ENCODE measurements at places on chromosomes 11 and 22.

DNA sequence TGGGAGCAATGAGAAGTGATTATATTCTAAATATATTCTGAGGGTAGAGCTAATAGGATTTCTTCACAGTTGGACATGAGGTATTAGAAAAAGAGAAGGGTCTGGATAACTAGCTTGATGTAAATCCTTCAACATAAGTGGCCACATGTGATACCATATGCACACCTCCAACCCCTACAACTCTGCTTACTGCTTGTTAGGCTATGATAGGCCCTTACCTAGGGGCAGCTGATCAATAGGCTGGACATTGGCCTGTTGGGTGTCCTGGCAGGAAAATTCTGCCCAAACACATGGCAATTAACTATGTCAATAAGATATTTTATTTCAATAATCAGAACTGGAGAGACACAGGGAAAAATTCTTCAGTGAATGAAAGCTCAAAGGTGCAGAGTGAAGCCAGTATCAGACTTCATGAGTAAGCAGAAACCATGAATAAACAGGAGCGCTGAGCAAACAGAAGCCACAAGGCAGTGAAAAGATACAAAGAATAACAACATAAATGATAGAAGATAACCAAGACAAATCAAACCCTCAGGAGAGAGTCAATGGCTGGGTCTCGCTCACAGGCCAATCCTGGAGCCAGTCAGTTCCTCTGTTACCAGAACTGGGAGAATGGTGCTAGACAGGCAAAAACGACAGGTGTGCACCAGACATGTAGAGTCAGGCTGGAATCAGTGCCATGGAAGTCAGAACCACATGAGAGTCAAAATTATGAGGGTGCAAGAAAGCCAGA, 46.3 kb upstream of the PSMA1 start:
- DNase-seq, result no peak

- no peak for DNase-seq
Measured at GRCh38 chr22:23384923-23385677, 195.0 kb downstream of the IGLL1 start.

- DNase-seq, result no peak
Measured at GRCh38 chr11:95065336-95065735, 1.4 kb upstream of the SRSF8 start.

DNA sequence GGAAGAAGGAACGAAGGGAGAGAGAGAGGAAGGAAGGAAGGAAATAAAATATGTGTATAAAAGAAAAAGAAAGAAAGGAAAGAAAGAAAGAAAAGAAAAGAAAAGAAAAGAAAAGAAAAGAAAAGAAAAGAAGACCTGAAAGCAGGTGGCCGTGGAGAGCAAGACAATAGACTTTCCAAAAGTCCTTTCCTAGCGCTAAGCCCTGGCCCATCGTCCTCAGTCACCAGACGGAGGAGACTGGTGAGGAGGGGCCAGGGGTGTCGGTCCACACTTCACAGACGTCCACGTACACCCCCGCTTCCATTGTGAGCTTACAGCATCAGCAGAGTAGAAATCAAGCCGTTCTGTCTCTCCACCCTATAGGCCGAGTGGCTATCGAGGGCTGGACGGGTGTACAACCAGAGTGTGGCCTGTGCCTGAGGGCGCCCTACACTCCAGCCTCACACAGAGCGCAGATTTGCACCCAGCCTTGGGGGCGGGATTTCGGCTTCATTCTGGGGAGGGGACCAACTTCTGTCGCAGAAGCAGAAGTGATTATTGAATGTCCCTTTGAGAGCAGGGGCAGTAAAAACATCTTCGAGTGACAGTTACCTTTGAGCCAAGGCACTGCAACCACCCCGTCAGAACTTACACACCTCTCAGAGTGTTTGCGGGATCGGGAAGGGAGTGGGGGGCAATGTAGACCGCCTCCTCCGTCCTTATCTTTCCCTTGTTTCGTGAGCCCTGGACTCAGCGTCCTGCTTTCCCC, 2.0 kb upstream of the BSX start:
- DNase-seq, result no peak

- DNase-seq, result peak; percentile 36
Measured at GRCh38 chr11:15101072-15101709, 13.5 kb upstream of the INSC start.

DNA sequence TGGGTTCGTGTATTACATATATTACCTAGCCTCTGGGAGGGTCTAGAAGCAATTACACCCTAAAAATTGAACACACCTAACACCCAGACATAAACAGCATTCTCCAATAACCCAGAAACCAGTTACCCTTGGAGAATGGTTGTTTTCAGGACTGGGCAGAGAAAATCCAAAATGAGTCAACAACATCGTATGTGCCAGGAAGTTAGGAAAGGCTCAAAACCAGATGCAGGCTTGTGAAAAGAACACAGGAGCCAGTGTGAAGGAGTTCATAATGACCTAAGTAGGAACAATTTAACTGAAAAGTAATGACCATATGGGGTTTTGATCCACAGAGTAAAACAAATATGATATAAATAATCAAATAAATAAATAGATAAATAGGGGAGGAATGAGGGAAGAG, 5.1 kb upstream of the CLPB start:
- DNase-seq, result no peak
